Kidney tubule cell (primary cell): ENCODE measurements at places on chromosomes 1 and 21.

DNA sequence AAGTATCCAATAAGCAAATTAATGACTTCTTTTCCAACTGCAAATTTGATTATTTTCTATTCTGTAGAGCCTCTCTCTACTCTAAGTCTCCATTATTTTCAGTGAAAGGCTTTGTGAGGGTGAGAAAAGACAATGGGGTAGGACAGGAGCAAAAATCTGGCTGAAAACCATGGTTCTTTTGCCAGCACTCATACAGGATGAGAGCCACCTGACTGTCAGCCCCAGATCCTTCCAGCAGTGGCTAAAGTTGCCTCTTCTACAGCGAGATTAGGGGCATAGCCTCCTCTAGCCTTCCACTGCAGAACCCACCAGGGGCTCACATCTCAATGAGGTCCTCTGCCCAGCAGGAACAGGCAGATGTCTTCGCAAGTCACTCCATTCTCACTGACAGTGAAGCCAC is 23.7 kb downstream of the NMNAT2 start:
- no peak for DNase-seq

- DNase-seq = no peak
Observed at GRCh38 chr1:31180338-31180737, 59.3 kb downstream of the NKAIN1 start.

GRCh38 chr1:153488731-153489130 is 28.3 kb upstream of the S100A7 start:
- peak; percentile 39 for DNase-seq

- no peak for DNase-seq
Observed at GRCh38 chr1:5881526-5882222, 110.6 kb downstream of the NPHP4 start.

- DNase-seq = peak; percentile 86
Observed at GRCh38 chr1:19926296-19927129, 3.1 kb upstream of the PLA2G2E start.

- peak; percentile 65 for DNase-seq
Observed at GRCh38 chr1:33298623-33299277, 22.1 kb downstream of the A3GALT2 start.

- peak; percentile 99 for DNase-seq
Observed at GRCh38 chr1:155244368-155245162, 10.7 kb downstream of the ENTREP3 start.

DNA sequence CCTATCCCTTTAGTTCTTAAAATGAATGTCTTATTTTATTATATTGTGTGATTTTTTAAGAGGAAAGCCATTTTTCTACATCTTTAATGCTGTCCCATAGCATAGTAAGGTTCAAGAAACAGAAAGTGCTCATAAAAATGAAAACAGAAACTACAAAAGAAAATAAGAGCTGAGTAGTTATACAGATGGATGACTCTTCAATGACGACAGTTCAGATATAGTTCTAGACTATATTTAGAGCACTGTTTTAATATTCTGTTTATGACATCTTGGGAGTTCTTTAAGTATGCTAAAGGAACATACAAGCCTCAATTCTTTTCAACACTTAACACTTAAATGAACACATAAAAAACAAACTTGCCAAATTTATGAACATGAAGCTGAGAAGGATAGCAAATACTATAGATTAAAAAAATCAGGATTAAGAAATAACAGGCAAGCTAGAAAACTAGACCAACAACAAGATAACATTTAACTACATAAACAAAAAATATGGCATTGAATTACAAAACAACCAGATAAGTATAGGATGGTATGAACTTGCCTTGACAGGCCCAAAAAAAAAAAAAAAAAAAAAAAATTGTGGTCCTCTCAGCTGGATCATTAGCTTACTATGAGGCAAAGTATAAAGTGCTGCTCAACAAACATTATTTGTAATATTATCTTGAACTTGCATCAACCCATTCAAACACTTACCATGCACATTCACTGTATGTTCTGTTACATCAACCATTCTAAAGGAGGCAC is 87.9 kb downstream of the ZZZ3 start:
- DNase-seq = no peak

- DNase-seq = no peak
Observed at GRCh38 chr1:67771749-67772148, 61.5 kb downstream of the GNG12 start.

- DNase-seq = peak; percentile 33
Observed at GRCh38 chr1:61055110-61055614, 27.2 kb upstream of the NFIA start.

DNA sequence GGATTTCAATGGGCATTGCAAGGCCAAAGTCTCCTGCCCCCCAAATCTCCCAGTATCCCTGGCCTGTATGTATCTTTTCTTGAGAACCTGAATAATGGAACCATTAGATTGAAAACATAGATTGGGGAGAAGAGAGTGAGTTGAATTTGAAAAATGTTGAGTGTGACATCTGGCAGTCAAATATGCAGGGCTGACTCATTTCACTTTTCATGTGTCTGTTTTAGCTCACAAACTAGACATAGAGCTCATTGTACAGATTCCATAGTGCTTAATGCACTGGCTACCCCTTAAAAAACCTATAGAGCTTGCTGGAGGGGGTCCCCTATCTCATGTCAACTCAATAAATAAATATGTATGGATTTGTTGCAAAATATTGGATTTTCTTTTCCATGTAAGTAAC is 30.8 kb downstream of the DDR2 start:
- no peak for DNase-seq

GRCh38 chr1:108856994-108857393 is at the start of gene AKNAD1:
Gene AKNAD1, minus strand, starts transcription at chr1:108857094. Its CDS starts 4,430 bp downstream, at chr1:108852664.
- DNase-seq = no peak

DNA sequence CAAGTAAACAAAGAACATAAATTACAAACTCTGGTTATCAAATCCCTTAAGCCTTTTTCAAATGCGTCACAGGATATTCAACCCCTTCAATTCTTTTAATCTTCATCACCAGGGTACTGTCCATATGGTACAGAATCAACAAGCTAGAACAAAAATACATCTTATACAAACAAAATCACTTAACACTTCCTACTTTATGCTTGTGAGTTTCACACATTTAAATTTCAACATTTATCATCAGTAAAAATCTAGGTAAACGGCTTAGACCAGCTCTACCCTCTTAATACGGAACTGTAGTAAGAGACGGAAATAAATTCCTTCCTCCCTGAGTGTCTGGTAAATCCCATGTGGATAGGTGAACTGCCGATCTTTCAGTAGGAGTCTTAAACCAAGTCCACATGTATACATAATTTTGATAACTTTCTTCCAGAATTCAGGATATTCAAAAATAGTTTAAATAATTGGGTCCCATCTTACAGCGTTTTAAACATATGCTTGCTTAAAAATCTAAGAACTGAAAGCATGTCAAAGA is 1.0 kb downstream of the CCDC181 start:
- peak; percentile 31 for DNase-seq
